A172 (cell line): ENCODE measurements at places on chromosomes 7 and 10. TPM values are rescaled to one million over a fixed set of nuclear protein-coding genes. Genes with fewer than 3 reads are reported as not detected.

Gene FFAR4
- not detected in 2 replicates for total RNA-seq

Gene MSS51
- total RNA-seq = 0.07 and 0.60 TPM in 2 replicates

Gene NPSR1
- not detected in 2 replicates for total RNA-seq

Gene BAIAP2L1
- 14.0 and 16.1 TPM in 2 replicates for total RNA-seq

Gene NUB1
- 48.5 and 58.0 TPM in 2 replicates for total RNA-seq

GRCh38 chr10:23892296-23892695 is 316.6 kb upstream of the KIAA1217 start:
- DNase-seq = no peak
